ENCODE measurements at places on chromosomes 4 and X.

DNA sequence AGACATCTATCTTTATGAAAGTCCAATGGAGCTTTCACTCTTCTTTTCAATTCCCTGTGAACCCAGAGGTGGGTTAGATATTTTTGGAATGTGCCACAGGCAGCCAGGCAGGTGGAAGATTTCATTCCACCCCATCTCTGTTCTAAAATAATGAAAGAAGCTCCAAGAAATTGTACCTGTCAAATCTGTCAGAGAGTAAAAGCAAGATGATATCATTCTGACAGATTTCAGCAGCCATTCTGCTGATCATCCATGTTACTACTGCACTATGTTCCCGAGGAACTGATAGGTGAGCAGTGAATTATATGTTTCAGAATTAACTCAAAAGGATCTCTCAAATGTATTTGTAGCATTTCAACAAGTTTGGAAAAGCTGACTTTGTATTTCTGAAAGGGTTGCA is 339.5 kb upstream of the SPANXN4 start:
- no peak for DNase-seq

DNA sequence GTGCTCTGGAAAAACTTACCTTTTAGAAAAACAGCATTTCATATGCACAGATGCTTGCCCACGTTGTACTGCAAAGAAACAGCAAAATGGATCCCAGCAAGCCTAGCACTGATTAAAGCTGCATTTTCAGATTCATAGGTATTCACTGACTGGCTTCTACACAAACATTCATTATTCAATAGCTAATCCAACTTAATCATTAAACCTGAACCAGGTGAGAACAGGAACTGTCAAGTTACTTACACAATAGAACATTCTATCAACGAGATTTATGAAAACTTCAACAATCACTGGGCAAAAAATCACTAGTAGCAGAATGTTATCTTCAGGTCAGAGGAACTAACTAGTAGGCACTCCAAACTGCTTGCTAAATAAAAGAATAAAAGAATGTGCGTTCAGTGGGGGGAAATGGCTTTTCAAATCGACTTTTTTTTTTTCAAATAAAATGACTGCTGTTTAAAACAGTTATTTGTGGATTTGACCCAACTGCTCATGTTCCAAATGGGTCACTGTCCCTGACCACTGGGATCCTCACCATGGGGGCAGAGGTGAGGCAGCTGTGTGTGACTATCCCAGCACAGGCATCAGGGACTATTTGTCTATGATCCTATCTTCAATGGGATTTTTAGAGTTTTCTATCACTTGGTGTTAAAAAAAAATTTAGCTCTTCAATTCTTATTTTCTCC is 42.3 kb downstream of the STX18 start:
- no peak for DNase-seq

DNA sequence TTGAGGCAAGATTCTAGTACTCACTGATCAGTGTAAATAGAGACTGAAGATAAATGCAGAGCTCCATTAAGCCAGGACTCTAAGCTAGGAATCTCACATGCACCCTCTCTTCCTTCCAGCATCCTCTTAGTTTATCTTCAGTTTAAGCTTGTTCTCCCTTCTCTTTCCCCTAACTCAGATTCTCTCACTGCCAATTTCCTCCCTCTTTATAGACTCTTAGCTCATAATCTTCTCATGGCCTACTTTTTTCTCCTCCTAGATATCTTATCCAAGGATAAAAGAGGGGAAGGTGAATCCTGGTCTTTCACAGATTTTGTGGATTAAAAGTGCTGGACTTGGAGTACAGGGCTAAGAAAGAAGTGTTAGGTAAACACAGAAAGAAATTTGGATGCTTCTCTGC is 108.9 kb upstream of the TENM3 start:
- no peak for DNase-seq

DNA sequence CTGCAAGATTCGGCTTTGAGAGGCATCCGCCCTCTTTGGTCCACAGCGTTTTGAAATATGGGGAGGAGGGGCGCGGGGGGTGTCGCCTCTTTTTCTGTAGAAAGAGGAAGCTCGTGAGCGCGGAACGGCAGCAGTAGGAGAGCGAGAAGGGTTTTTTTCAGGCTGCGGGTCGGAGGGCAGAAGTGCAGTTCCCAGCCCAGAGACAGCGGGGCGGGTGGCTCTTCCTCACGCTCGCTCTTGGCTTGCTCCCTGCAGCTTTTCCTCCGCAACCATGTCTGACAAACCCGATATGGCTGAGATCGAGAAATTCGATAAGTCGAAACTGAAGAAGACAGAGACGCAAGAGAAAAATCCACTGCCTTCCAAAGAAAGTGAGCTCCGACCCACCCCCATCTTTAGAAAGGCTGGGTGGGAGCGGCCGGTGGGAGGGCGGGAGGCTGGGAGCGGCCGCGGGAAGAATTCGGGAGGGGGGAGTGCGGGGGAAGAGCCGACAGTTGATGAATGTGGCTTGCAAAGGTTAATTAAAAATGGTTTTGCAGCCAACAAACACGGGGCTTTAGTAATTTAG is 1.2 kb downstream of the TMSB4X start:
- no peak for DNase-seq

DNA sequence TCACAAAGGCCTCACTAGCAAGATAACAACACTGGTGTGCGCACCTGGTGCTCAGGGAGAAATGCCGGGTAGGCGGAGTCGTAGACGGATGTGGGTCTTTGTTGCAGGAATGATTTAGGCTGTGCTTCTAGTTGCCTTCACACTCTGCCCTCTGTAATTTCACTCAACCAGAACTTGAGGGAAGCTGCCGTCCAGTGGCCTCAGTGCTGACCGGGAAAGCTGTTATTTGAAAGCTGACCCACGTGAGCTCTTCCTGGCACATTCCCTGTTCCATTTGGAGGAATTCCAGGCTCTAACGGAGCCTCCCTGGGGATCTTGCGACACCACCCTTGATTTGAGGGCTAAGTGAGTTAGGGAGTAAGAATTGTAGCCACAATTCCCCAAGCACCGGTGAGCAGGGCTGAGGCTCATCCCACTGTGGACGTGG is 15.9 kb downstream of the SH3TC1 start:
- no peak for DNase-seq

- DNase-seq: no peak
Measured at GRCh38 chrX:39903343-39903742, 194.4 kb downstream of the BCOR start.

DNA sequence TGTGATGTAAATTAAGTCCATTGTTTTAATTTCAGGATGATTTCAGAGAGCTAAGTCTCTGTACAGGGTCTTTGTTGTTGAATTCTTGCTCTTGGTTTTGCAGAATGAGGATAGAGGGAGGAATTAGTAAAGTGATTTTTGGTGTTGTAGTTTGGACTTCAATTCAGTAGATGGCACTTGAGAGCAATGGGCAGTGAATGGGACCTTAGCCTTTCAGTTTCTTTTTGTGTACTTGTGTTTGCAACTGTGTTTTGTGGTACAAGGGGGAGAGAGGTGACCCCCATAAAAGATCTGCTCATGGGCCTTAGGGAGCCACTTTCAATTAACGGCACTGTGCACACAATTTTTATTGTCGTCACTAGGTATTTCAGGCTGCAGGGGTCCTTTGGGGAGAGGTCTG is 340.0 kb downstream of the DCAF12L2 start:
- no peak for DNase-seq

- DNase-seq: no peak
Measured at GRCh38 chr4:121654738-121655137, 42.0 kb downstream of the ANXA5 start.

GRCh38 chr4:8320386-8320750 is 50.8 kb downstream of the HTRA3 start:
- DNase-seq: no peak

- no peak for DNase-seq
Measured at GRCh38 chr4:138658518-138658917, 357.1 kb upstream of the NOCT start.

DNA sequence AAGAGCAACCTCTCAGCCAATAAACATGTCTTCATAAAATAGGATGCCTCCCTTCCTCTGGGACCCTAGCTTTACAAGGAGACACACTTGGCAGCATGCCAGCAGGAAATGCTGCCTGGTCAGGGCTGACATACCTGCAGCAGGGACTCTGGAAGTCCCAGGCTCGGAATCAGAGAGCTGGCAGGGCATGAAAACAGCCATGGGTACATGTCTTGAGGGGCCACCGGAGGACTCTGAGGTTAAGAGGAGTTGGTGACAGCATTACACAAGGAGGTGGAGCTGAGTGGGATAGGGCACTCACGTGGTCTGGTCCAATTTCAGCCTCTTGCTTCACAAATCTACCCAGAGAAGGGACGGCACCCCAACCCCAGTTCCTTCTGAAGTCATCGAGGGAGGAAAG is 15.7 kb downstream of the MSX1 start:
- DNase-seq: no peak

DNA sequence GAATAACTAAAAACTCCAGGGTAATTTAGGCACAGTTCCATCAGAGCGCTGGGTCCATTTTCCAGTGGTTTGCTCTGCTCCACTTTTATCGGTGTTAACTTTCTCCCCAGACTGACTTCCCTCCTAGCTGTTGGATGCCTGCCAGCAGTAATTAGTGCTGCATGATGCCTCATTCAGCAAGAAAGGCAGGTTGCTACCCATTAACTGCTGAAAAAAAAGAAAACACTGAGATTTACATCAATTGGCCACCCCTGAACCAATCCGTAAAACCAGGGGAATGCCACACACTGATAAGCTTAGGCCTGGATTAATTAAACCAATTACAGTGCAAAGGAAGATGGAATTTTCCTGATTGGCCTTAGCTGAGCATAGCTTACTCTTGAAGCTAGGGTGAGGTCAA is 182.4 kb upstream of the CXXC4 start:
- DNase-seq: no peak

GRCh38 chr4:37068580-37068979 is 176.0 kb upstream of the NWD2 start:
- no peak for DNase-seq

DNA sequence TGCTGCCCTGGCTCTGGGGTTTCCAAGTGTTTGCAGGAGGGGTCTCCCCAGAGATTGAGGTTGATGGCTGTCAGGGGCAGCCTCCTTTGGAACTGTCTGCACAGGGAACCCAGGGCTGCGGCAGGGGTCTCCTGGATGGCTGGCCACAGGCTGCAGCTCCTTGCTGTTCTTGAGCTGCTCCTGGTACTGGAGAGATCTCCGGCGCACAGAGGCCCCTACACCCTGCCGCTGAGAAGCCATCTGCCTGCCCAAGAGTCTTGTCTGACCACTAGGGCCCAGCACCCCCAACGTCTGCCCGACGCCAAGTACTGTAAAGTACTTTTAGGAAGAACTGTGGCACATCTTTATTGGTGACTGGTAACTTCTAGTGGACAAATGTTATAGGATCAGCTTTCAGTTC is 13.5 kb downstream of the STIM2 start:
- DNase-seq: no peak

GRCh38 chr4:67928546-67928945 is 34.7 kb downstream of the TMPRSS11A start:
- DNase-seq: no peak

GRCh38 chr4:165879641-165880040 is 6.6 kb downstream of the TLL1 start:
- DNase-seq: no peak
